Right ventricle myocardium inferior (tissue), 1 donor: ENCODE measurements at places on chromosomes 6 and 20.

DNA sequence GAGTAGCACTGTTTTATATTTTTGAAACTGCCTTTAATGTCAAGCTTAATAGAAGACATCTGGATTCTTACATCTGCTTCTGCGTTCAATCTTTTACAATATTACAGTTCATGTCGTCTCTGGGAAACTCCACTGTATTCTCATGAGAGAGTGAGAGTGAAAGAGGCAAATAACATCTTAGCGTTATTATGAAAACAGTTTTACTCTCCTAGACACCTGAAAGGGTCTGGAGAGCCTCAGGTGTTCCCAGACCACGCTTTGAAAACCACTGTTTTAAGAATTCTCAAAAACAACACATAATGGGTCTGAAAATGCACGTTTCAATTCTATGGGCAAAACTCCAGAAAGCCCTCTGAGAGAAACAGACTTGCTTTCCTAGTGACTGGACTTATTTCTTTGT lies 63.3 kb downstream of the ARHGAP18 start:
- no peak for DNase-seq

DNA sequence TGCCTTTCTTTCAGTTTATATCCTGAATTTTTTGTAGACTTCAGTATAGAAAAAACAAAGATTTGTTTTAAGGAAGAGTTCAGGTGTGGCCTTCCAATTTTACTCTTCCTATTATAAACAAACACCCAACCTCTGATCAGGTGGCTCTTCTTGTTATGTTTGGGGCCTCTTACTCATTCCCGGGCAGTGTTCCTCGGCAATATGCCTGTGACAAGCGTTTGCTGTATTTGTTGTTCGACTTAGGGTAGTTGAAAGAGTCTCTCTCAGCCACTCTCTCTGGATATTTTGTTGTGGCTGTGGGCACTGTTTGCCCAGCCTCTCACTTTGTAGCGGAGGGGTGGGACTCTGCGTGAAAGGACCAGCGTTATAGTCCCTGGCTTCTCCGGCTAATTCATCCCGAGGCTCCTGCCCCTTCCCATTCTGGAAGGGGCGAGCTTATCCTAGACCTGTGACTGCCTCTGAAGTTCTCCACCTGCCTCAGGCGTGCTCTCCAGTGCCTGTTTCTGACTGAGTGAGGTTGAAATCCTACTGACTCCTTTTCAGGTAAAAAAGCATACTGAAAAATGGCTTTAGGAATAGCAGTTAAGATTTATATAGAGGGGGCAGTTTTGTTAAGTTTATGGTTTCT lies 97.4 kb downstream of the PLCB4 start:
- no peak for DNase-seq

DNA sequence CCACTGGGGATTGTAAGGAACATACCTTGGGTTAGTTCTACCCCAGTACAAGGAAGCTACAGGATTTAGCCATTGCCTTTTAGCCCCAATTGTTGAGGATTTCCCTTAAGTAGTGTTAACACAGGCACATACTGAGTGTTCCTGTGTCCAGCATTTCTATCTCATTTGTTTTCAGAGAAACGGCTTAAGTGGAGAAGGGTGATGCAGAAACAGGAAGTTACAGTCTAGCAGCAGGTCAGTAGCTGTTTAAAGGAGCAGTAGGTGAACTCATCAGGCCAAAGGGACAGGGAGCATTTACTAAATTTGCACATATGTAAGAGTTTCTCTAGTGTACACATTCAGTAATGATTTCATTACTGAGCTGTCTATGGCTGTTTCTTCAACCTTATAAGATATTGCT lies 644.2 kb upstream of the GJE1 start:
- DNase-seq, result no peak

GRCh38 chr6:73742433-73742832 lies 46.4 kb downstream of the CD109 start:
- no peak for DNase-seq

- no peak for DNase-seq
Observed at GRCh38 chr6:145844933-145845540, 30.4 kb upstream of the FBXO30 start.

DNA sequence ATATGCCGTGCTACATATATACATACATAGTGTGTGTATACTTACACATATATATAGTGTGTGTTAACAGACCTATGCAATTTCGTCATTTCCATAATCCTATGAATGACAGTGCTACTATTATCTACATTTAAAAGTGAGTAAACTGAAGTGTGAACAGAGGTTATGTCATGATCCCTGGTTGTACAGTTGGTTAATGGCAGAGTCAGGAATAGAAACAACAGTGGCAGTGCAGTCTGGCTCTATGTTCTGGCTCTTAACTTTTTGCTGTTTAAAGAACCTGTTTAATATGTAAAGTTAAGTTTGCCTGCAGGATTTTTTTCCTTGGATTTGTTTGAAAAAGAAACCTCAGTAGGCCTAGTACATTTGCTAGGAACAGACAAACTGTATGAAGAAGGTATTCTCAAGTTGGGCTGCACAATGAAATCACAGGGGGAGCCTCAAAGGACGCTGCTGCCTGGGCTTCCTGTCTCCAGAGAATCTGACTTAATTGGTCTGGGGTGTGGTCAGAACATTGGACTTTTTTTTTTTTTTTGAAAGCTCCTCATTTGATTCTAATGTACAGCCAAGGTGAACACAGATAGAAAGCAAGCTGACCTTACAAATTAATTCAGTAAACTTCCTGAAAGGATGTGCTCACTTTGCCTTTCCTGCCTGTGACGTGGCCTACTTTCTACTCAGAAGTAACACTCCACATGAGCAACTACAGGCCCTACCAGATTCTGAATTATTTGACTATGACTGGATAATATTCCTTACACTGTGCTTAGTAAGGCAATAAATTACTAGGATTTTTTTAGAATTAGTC lies 29.4 kb downstream of the PLCB1 start:
- DNase-seq, result peak; percentile 25

- no peak for DNase-seq
Observed at GRCh38 chr6:2806644-2807043, 35.0 kb downstream of the SERPINB1 start.

GRCh38 chr6:14876778-14877613 lies 368.9 kb upstream of the JARID2 start:
- no peak for DNase-seq

DNA sequence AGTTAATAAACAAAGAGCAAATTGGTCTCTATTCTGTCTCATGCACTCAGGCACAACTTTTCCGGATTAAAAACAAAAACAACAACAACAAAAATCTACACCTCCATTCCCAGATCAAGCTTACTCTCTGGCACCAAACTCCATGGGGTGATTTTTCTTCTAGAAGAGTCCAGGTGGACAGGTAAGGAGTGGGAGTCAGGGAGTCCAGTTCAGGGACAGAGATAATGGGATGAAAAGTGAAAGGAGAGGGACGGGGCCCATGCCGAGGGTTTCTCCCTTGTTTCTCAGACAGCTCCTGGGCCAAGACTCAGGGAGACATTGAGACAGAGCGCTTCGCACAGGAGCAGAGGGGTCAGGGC lies 437 bp upstream of the HLA-A start:
- DNase-seq, result peak; percentile 56

GRCh38 chr6:95865857-95866256 lies 149.9 kb upstream of the FUT9 start:
- no peak for DNase-seq

- DNase-seq, result no peak
Observed at GRCh38 chr20:63577317-63577894, 3.4 kb upstream of the HELZ2 start.

- DNase-seq, result peak; percentile 79
Observed at GRCh38 chr6:17289630-17290061, 8.5 kb downstream of the RBM24 start.

GRCh38 chr6:67009818-67010217 lies 1302.8 kb upstream of the EYS start:
- no peak for DNase-seq

DNA sequence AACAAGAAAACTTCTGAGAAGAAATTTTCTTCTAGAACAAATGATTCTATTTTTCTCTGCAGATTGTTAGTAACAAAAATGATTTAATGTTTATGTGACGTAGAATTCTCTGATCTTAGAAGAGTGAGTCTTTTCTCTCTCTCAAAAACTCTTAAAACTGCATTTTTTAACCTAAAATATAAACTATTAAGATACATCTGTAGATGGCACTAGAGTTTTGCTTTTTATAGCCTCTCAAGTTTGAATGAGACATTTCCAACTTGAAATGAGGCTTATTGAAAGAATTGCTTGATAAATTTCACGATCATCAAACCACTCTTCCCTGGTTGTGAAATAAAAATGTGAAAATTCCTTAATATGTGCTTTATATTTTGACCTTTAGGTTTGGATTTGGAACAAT lies 53.8 kb downstream of the PHF3 start:
- DNase-seq, result no peak

- DNase-seq, result no peak
Observed at GRCh38 chr6:121449331-121449730, 13.9 kb downstream of the GJA1 start.

DNA sequence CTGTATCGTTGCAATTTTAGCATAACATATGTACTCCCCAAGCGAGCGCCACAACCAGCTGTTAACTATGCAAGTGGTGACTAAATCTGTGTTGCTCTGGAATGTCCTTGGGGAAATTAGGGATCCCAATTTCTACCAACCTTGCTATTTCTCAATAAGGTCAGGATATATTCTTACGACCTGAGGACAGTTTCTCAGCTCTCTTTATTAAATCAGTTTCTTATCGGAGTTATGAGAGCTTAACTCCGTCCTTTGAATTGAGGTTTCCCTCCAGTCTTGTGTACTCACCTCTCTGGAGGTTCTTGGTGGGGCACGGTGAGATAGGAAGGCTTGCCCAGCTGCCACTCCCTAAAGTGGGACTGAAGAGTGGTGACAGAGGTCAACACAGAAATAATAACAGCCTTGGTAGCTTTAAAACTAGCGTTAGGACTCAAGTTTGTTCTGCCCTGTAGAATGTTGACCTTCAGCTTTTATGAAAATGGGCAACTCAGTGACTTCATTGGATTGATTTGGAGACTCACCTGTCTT lies 694 bp downstream of the MRPS18B start:
- no peak for DNase-seq

- DNase-seq, result peak; percentile 69
Observed at GRCh38 chr6:130018744-130019325, 454 bp downstream of the L3MBTL3 start.

DNA sequence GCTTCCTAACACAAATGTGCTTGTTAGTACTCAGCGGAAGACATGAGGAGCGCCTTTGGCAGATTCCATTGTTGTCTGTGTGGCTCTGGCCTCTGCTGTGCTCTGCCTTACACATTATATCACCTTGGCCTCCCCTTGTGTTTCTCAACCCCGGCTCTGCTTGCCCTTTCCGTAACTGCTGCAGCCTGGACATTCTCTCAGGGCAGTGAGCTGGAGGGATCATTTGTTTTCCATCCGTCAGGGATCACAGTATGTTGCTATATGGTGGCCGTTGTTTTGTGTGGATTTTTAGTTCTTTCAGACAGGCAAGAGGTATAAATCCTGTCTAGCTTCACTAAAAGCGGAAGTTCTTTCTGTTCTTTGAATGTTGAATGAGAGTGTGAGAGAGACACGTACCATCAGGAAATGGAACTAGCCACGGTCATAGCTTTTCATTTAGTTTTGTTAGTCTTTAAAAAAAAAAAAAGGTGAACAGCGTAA lies 175.1 kb downstream of the JARID2 start:
- no peak for DNase-seq

- no peak for DNase-seq
Observed at GRCh38 chr6:137589067-137589848, 95.1 kb upstream of the OLIG3 start.

DNA sequence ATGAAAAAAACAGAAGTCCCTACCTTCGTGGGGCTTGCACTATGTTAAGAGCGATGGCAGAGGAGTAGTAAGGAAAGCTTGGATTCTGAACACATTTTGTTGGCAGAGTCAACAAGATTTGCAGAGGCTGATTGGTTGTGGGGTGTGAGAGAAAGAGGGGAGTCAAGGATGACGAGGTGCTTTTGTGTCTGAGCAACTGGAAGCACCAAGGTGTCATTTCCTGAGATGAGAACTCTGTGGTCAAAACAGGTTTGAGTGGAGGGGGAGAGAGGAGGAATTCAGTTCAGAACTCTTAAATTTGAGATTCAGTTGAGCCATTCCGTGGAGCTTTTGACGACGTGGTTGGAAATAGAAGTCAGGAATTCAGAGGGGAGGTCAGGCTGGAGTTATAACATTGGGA lies 3.5 kb downstream of the OCSTAMP start:
- DNase-seq, result no peak

- no peak for DNase-seq
Observed at GRCh38 chr20:4017051-4017712, 1.8 kb upstream of the RNF24 start.

DNA sequence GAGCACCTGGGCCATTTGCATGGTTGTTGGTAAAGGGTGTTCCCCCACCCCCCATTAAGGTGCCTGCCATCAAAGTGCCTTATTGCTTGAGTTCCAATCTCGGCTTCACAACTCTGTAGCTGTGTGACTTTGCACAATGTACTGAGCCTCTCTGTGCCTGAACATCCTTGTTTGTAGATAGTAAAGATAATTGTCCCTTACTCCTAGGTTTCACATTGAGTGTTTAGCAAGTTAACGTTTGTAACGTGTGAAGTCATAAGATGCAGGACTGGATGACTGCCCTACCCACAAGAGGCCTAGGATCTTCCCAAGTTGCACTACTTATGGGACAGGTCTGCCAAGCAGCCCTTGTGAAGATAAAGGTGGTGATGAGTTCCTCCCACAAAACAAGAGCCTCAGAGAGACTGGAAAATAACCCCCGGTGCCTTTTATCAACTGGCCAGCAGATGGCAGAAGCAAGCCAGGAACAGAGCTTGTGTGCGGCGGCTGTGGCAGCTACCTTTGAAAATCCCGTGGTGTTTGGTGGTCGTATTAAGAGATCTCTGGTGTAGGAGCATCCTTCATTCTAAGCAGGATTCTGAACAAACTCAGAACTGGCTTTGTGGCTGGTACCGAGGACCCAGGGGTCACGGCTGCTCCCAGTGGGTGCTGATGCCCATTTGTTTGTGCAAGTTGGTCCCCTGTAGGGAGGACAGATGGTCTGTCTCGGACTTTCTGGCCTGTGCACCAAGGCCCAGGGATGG lies 99.1 kb downstream of the CDH26 start:
- no peak for DNase-seq

- DNase-seq, result no peak
Observed at GRCh38 chr6:137571854-137572253, 77.7 kb upstream of the OLIG3 start.

DNA sequence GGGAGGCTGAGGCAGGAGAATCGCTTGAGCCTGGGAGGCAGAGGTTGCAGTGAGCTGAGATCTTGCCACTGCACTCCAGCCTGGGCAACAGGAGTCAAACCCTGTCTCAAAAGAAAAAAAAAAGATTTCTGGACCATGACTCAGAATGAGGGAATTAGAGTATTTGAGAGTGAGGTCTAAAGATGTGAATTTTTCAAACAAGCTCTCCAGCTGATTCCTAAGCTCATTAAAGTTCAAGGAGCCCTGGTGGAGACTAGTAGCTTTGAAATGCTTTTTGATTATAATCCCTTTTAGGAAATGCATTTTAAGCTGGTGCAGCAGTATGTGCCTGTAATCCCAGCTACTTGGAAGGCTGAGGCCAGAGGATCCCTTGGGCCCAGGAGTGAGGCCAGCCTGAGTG lies 21.8 kb upstream of the SRF start:
- no peak for DNase-seq
